Left lobe of liver (tissue), 2 donors: ENCODE measurements at places on chromosomes 7 and 10. TPM values are rescaled to one million over a fixed set of nuclear protein-coding genes. Genes with fewer than 3 reads are reported as not detected.

LDB3 gene
- 0.20 TPM for total RNA-seq

- DNase-seq: no peak
These were observed 88.2 kb upstream of the IMMP2L start for GRCh38 chr7:111650456-111650999.

AGR3 gene
- 0.28 TPM for total RNA-seq

NPFFR1 gene
- not detected for total RNA-seq

ATOH7 gene
- 1.2 TPM for total RNA-seq

DNA sequence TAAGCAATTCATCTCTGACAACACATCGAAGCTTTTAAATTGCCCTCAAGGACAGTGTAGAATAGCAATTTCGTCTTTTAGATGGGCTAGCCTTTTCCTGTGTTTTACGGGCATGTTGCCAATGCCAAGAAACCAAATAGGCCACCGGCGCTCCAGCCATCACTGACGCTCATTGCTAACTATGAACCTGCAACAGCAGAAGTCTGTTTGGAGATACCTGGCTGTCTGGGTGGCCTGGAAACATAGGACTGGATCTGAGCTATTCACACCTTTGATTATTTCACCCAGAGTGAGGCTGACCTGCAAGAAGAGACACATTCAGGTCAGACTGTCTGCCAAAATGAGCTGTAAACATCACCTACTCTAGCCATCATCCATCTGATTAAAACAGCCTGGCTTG, 12.0 kb downstream of the KPNA7 start:
- no peak for DNase-seq

- no peak for DNase-seq
These were observed 217.3 kb downstream of the GPR158 start for GRCh38 chr10:25392132-25392531.

GRCh38 chr10:118911363-118911762, 118.2 kb upstream of the NANOS1 start:
- DNase-seq: no peak

- no peak for DNase-seq
These were observed 19.5 kb upstream of the CARD11 start for GRCh38 chr7:3063016-3063753.

CCZ1B gene
- 14.3 TPM for total RNA-seq

SPDYE16 gene
- 0.13 TPM for total RNA-seq

PDE1C gene
- 0.03 TPM for total RNA-seq

DNA sequence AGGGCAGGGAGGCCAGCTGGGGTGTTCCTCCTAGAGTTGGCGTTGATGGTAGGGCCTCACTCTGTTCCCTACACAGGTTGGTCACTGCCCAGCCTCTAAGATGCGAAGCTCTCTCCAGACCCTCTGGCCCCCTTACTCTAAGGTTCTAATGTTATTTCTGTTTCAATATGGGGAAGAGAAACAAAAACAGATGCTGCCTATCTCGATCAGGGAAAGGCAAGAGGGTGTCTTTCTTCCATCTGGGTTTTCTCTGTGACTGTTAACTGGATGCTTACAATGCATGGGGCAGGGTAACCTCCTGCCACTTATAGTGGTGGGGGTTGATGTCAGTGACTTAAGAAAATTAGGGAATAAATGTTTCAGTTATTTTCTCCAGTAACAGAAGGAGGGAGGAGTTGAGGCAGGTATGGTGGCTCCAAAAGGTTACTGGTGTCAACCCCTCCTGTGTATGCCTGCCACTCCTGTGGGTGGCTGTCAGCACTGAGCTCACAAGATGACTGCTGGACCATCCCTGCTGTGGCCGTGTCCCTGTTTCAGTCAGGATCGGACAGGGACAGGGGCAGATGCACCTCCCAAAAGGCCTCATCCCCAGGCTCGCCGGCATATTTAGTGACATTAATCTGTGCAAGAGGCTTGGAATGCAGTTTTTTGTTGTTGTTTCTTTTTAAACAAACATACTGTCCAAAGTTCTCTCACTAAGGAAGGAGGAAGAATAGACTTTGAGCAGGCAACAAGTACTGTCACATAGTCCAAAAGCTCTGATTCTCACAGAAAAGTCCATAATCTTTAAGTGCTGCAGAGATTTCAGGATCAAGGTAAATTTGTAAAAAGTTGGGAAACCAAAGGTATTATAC, 39.6 kb upstream of the SYPL1 start:
- no peak for DNase-seq

DNA sequence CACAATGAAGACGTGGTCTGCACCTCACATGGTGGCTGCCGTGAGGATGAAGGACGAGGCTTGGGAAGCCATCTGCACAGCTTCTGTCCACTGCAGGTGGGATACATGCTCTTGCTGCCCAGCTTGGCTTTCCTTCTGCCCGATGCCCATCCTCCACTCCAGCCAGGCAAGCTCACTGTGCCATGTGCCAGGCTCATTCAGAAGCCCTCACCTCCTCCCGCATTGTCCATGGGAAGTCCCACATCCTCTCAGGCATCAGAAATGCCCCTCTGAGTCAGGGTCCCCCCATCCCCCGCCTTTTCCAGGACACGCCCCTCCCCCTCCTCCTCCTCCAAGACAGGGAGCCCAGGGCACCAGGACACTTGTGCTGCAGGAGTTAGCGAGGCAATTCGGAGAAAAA, 4.6 kb upstream of the NOM1 start:
- DNase-seq: no peak

DNA sequence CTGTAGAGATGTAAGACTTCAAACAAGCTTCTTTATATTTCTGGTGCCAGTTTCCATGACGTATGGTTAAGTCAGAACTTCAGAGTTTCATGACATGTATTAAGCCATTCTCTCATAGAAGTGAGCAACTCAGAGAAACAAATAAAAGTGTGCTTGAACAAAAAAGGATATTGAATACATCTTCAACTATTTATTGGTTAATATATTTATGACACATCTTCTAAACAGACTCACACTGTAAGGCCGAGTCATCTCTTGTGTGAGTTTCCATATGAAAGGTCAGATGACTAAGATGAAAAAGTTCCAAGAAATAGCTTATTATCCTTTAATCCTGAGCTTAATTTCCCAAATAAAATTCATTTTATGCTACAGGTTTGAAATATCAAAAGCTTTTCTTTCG, 105.5 kb upstream of the CSTF2T start:
- no peak for DNase-seq

GRCh38 chr10:1200866-1201807, 145.0 kb downstream of the WDR37 start:
- DNase-seq: no peak

PRR15 gene
- total RNA-seq: not detected

DNA sequence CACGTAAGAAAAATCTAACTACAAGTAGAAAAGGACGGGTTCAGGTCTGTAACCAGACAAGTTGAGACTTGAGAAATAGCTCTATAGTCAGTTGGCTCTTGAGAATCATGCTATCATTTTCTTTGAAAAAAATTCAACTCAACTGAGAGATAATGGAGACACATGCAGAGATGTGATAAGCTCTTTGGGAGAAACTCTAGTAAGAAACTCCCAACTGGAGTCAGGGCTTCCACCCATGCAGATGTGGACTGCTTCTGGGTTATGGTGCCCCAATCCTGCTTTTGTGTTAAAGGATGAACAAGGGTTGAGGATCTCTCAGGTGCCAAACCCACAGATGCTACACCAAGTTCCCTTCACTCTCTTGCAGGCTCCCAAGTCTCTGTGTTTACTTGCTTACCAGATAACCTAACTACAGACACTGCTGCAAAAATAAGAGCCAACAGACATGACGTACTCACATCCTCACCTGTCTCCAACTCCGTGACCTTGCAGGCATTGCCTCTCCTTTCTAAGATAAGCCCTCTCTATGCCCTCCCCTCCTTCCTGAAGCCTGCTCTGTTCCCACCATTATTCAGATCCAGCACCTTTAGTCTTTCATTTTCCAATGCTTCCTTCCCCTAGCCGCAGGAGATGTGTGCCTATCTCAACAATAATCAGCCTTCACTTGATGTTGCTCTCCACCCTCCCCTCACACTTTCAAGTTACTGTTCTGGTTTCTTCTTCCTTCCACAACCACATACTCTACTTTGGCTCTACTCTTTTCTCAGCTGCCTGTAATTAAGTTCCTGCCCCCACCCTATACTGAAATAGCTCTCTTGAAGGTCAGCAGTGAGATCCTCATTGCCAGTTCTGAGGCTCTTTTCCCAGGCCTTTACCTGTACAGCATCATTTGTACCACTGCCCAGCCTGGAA, 130.0 kb downstream of the ICA1 start:
- DNase-seq: no peak

PKD2L1 gene
- total RNA-seq: 0.20 TPM

MKX gene
- total RNA-seq: 0.30 TPM

DNA sequence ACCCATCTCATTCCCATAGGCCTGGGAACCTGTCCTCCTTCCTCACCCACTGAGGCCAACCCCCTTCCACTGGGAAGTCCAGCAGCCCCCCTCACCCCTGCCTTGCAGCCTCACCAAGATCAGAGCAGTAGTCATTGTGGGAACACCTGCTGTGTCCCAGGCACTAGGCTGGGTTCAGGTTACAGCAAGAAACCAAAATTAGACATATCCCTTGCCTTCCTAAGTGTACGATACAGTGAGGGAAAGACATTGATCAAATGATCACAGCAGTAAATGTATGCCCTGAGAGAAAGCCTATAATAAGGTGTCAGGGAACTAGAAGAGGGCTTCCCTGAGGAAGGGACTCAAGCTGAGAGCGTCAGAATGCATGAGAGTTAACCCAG, 17.0 kb upstream of the C10orf105 start:
- no peak for DNase-seq
